Panc1 (cell line): ENCODE measurements at places on chromosomes 11 and 22. TPM values are rescaled to one million over a fixed set of nuclear protein-coding genes. Genes with fewer than 3 reads are reported as not detected.

DNA sequence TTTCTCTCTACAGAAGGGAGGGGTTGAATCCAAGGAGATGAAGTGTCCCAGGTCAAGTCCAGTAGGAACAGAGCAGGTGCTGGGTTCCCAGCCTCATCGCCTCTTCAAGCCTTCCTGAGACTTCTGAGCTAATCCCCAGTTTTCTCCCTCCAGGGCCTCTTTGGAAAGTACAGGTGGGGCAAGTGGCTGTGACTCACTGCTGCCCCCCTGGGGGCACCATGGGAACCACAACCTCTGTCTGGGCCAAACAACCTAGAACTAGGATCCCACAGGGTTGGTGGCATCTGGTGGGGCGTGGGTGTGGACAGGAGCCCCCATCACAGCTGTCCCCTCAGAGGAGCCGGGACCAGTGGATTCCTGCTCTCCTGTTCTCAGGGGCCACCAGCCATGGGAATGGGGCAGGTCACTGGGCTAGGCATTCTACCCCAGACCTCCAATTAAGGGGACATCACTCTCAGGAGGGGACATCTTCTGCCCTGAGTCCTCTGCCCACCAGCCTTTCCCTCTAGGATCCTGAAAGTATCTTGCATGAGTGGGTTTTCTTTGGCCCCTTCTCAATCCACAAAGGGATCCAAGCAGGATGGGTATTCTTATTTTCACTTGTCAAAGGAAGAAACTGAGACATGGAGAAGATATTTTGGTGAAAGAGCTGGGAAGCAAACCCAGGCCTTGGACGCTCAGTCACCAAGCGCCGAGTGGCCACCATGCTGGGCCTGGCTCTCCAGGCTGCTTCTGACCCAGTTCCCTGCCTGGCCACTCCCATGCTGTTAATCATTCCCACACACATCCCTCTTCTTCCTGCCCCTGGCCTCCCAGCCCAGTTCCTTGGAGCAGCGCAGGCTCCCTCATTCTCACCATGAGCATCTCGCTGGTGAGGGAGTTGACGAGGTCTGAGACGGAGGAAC, 23.8 kb downstream of the LRRC10B start:
- H3K36me3 ChIP-seq = no peaks in the 10 kb centered on the region
- peak; percentile 33 for DNase-seq
- H3K27me3 ChIP-seq = no peaks in the 10 kb centered on the region
- H3K4me1 ChIP-seq = no peaks in the 10 kb centered on the region
- no peak overlapping the region for H3K4me3 ChIP-seq
- no peak overlapping the region for H3K27ac ChIP-seq

- no peaks in the 10 kb centered on the region for H3K27me3 ChIP-seq
- H3K4me1 ChIP-seq = no peaks in the 10 kb centered on the region
- H3K27ac ChIP-seq = no peak overlapping the region
- no peaks in the 10 kb centered on the region for H3K36me3 ChIP-seq
Measured at GRCh38 chr11:42444406-42444805, 867.4 kb upstream of the API5 start.

DNA sequence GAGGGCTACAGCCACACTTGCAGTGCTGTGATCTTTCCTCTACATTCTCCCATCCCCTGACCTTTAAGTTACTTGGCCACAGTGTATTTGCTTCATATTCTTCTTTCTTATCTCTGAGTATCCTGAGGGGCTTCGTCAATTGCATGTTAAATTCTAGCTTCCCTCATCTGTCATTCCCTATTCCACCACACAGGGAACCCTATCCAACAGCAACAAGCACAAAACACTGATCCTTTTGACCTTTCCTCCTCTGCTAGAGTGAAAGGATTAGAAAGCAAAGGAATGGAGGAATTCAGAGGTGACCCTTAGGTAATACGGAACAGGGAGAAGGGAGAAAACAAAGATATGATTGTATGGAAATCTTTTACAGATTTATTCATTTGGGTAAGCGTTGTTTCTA, 1061.7 kb upstream of the TENM4 start:
- no peaks in the 10 kb centered on the region for H3K36me3 ChIP-seq
- no peaks in the 10 kb centered on the region for H3K27me3 ChIP-seq
- DNase-seq = no peak
- no peaks in the 10 kb centered on the region for H3K4me1 ChIP-seq

Gene TPBGL
- total RNA-seq = 0.54 TPM
